Naive B cell (primary cell): ENCODE measurements at places on chromosomes 11 and 22.

GRCh38 chr11:1847926-1848639 is 4.8 kb upstream of the LSP1 start:
- DNase-seq = no peak

DNA sequence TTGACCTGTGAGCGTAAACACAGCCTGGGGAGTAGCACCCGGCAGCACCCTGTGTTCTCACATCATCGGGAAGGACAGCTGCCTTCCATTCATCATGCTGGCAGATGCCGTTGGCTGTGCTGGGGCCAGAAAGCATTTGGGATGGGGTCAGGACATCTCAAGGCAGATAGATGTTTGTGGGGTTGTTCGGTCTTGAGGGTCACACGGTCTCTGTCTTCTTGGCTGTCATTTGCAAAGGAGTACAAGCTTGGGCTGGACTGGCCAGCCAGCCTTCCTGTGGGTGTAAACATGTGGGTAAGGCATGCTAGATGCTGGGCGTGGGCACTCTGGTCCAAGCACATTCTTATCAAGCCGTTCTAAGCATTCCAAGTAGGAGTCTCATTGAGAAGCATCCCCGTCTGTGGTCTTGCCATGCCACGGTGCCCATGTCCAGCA is 81.4 kb downstream of the TBC1D22A start:
- DNase-seq = no peak

DNA sequence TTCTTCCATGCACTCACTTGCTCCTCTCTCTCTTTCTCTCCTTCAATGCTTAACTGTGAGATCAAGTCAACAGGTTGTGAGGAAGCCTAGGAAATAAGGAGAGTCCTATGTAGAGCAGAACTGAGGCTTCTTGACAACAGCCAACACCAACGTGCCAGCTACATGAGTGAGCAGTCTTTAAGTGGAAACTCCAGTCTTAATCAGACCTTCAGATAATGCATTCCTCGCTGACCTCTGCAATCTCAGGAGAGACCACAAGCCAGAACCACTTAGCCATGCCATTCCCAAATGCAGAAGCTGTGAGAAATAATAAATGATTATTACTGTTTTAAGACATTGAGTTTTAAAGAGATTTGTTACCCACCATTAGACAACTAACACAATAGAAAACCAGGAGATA is 6.1 kb upstream of the TEAD1 start:
- DNase-seq = no peak

- no peak for DNase-seq
Measured at GRCh38 chr22:48929276-48929790, 898.3 kb downstream of the BRD1 start.

DNA sequence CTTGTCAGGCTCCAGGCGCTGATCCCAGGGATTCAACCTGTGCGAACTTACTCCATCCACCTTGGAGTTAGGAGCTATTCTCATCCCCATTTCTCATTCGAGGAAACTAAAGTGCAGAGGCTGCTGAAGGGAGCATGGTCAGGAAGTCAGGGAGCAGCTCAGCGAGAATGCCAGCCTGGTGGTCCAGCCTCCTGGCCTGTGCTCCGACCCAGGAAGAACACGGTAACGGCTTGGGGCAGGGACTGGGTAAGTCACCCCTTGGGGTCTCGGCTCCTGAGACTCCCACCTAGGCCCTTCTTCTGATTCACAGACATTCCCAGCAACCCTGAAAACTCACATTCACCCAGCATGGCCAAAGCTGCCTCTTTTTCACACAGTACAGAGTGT is 132.8 kb downstream of the CRYBB2 start:
- DNase-seq = no peak

GRCh38 chr11:41921746-41922390 is 462.4 kb upstream of the LRRC4C start:
- no peak for DNase-seq

GRCh38 chr11:100578831-100579311 is 108.2 kb upstream of the ARHGAP42 start:
- DNase-seq = no peak

DNA sequence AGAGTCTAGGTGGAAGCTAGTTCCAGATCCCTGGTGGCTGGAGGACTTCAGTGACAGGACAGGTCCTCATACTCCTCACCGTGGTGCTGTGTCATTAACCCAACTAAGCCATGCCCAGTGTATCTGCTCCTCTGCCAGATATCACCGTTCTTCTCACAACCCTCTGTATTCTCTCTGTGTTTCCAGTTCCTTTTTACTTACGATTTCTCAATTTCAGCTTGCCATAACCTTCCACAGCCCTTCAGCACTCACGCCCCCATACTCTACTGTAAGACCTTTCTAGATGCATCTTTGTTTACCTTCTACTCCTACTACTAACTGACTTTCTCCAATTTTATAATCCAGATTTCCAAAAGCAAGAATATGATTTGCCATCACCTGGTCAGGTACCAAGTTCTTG is 26.1 kb upstream of the RIC3 start:
- DNase-seq = no peak

DNA sequence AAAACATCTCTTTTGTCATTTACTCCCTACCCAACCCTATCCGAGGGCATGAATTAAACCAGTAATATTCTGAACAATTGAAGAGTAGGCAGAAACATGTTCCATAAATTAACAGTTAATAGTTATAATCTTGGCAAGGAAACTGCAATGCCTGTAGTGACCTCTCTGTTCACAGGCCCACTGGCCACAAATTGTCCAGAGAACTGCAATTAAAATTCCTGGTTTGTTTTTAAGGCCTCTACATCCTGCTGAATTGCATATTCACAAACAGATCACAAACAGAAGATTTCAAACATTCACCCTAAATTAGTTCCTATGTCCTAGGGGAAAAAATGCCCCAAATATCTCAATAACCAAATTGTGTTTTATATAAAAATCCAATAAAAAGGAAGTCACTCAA is 143.2 kb upstream of the TRPC6 start:
- no peak for DNase-seq

DNA sequence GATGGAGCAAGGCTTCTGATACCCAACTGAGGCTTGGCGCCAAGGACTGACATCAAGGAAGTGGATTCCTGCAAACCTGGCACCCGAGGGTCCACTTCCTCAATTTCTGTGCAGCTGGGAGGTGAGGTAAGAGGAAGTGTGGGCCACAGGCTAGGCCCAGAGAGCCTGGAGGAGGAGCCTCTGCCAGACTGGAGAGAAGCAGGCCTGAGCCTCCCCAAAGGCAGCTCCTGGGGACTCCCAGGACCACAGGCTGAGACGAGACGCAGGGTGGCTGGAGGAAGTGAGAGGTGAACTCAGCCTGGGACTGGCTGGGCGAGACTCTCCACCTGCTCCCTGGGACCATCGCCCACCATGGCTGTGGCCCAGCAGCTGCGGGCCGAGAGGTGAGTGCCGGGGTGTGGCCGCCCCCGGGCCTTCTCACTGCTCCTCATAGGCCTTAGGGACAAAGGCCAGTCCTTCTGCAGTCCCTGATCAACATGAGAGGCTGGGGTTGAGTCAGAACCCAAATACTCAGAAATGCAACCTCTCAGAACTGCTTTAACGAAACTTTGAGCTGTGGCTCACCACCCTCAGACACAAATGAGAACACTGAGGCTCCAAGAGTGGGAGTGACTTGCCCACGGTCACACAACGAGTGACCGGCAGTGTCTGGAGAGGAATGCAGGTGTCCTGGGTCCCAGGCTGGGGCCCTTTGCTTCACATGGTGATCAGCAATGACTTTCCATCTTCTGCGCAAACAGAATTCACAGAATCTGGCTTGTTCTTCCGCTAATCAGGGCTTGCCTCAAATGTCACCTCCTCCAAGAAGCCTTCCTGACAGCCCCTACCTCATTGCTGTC is at the start of gene NCF4:
TSS of gene NCF4 (plus strand) at position 186 of the 839 bp plus-strand sequence. CDS start at position 352, 166 bp downstream.
- peak; percentile 87 for DNase-seq

DNA sequence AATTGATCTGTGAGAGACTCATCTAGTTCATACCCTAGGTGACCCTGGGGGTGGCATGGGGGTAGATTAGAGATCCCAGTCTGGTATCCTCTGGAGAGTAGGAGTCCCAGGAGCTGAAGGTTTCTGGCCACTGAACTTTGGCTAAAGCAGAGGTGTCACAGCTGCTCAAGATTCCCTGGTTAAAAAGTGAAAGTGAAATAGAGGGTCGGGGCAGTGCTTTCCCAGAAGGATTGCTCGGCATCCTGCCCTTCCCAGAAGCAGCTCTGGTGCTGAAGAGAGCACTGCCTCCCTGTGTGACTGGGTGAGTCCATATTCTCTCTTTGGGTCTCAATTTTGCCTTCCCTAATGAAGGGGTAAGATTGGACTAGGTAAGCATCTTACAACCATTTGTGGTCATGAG is 653 bp downstream of the IL18BP start:
- no peak for DNase-seq

- DNase-seq = no peak
Measured at GRCh38 chr11:32899438-32899837, 6.8 kb downstream of the QSER1 start.
